ENCODE measurements at places on chromosomes 11 and 22.
A peak's percentile ranks its signal among the peaks of the same experiment; 100 is the strongest.

- no peak for DNase-seq
These were observed 258.6 kb upstream of the NARS2 start for GRCh38 chr11:78833237-78833636.

- no peak for DNase-seq
These were observed 24.2 kb downstream of the SULT4A1 start for GRCh38 chr22:43838161-43838560.

DNA sequence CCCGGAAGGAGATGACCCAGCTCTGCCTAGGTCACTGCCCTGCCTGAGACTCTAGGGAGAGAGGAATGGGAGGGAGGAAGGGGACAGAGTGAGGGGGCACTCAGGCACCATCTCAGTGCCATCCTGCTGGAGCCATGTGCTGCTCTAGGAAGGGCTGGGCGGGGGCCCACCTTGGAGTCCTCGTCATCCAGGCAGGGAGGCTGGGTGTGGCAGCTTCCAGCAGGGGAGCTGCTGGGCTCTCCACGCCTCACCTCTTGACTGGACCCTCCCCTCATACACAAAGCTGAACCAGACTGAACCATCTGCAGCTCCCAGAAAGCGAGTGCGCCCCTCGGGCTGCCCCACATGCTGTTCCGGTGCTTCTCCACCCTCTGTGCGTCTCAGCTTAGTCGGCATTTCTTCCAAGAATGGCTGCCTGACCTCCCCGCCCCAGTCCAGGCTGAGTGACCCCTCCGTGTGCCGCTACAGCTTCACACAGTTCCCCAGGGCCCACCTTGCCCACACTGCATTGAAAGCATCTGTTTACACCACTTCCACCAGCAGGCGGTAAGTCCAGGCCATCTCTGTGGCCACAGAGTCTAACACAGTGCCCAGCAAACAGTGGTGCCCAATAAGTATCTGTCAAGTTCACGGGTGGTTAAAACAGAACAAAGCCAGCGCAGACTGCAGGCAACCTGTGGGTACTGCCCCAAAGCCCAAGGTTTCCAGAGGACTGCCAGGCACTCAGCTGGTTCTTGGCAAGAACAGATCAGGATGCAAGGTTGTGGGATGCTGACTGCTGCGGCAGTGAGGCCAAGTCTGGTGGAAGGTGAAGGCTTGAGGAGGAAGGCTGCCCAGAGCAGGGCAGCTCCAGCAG, 9.4 kb upstream of the TRIM29 start:
- no peak for DNase-seq

DNA sequence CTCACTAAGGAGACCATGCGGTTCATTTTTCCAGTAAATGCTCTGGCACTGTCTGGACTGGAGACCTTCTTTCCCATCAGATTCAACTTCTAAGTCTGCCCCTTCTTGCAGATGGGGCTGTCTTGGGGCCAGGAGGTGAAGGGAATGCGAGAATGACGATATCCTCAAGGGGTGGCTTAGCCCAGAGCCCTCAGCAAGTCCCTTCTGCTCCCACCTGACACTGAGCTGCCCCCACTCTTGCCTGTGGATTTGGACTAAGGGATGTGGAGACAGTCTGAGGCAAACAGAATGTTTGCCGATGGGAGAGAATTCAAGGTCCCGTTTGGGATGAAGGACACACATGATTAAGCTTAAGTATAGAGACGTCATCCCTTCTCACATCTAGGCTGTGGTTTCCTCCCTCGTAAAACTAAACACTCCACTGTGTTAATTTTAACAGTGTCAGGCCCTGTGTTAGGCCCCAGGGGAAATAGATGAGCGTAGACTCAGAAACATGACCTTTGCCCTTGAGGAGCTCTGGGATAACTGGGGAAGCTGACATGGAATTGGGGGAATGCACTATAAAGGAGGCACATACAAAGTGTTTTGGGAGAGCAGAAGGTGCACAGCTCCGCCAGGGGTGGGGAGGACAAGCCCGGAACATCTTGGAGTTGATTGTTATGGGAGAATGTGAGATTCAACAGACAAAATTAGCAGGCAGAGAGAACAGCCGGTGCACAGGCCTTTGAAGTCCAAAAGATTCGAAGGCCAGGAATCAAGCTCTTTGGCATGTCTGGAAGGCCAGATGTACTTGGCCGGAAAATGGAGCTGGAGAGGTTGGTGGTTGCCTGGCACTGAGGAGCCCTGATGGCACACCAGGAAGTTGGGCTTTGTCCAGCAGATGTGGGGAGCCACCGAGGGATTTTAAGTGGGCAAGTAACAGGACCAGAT, 71.6 kb downstream of the ST3GAL4 start:
- no peak for DNase-seq

- no peak for DNase-seq
These were observed 52.4 kb downstream of the PACSIN2 start for GRCh38 chr22:42962295-42963230.

DNA sequence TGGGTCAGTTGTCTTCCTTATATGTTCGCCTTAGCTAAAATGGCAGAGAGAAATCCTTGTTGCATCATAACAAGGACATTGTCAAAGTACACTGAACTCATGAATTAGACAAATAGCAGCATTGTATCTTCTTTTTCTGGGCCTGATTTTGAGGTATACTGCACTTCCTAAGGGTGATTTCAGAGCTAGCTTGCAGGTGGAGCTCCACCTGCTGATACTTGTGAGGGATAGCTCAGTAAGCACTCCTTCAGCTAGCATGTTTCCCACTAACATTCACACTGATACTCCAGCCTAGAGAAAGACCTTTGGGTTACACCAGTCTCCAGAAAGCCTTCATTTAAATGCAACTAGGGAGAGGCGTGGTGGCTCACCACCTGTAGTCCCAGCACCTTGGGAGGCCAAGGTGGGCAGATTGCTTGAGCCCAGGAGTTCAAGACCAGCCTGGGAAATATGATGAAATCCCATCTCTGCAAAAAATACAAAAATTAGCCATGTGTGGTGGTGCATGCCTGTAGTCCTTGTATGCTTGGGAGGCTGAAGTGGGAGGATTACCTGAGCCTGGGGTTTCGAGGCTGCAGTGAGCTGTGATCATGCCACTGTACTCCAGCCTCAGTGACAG, 29.8 kb downstream of the JAM3 start:
- peak; percentile 26 for DNase-seq

GRCh38 chr11:98027652-98028051, 993.1 kb upstream of the CNTN5 start:
- DNase-seq: no peak

- no peak for DNase-seq
These were observed 413.0 kb upstream of the LRRC4C start for GRCh38 chr11:41872426-41872825.

- no peak for DNase-seq
These were observed 60.2 kb upstream of the EMID1 start for GRCh38 chr22:29145321-29146072.

DNA sequence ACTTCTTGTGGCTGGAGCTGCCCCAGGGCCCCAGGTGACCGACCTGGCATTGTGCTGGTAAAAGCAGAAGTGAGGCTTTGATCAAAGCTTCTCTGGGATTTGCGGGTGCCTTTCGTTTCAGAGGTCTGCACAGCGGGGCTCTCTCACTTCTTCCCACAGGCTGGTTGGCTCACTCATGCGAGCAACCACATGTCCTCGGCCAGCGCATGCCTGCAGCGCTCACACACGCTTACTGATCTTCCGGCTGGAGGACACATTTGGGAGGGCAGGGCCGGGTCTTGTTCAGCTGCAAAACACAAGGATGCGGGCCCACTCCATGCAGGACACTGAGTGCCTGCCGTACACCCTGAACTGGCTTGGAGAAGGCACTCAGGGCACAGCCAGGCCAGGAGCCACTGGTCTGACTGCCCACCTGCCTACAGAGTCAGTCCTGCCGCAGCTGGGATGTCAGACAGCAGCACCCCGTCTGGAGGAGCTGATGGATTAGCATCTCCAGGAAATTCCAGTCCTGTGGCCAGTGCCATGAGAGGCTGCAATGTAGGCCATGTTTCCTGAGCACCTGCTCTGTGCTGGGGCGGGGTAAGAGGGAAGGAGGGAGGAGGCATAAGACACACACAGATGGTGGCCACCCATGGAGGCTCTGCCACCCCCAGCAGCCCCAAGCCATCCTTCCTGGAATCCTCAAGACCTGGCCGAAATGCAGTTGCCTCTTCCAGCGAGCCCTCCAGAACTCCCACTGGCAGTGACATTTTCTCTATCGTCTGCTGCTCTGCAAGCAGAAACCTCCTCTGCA, 1383.2 kb downstream of the BRD1 start:
- no peak for DNase-seq

DNA sequence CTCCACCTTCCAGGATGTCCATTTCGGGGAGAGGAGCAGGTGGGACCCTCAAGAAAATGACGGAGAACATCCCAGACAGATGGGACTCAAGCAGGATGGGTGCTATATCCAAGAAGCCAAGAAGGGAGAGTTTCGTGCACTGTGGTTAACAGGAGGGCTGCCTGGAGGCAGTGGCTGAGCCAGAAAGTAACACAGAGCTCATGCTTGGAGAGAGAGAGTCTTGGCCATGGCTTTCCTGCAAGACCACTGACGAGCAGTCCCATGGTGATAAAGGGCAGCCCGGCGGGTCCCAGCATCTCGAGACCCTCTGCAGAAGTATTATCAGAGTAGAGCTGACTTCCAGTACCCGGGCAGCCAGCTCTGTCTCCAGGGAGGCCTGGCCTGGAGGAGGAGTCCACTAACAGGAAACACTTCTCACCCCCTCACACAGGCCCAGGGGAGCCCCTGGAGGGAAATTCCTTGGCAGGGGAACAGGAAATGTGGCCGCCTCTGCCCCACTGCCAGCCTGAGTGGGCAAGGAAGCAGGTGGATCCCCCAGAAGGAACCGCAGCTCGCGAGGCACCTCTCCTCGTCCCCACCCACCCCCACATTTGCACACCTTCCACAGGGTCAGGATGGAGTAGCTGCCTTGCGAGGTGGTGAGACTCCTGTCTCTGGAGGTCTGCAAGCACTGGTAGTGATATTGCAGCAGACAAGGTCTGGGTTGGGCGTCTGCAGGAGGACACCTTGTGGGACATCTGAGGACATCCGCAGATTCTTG, 32.2 kb downstream of the CYTH4 start:
- DNase-seq: no peak

DNA sequence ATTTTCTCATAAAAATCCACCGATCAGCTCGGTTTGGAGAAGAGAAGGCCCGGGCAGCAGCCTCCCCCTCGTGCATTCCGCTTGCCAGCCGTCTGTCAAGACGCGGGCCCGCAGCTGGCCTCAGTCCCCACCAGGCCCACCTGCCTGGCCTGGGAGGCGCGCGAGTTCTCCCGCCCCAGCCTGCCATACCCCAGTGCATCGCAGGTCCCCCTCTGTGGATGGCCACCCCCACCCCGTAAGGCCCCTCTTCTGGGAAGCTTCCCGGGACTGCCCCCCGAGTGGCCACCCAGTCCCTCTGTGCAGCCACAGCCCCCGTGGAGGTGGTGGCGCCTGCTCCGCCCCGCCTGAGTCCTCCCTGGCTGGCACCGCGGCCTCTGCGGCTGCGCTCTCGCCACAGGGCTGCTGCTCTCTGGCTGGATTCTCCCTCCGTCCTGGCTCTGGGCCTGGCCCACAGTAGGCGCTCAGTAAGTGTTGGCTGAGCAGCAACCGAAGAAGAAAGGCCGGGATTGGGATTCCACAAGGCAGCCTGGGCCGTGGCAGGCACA, 74.0 kb upstream of the TCF20 start:
- DNase-seq: no peak

GRCh38 chr11:89452780-89453179, 38.4 kb downstream of the NOX4 start:
- no peak for DNase-seq

All from NCI-H774 (cell line).